Omental fat pad (tissue), 4 donors: ENCODE measurements at places on chromosomes 7 and 10. TPM values are rescaled to one million over a fixed set of nuclear protein-coding genes. Genes with fewer than 3 reads are reported as not detected.

LRRD1 gene
- 0.28 TPM for total RNA-seq

RAB11FIP2 gene
- total RNA-seq = 27.9 TPM

TYW1 gene
- total RNA-seq = 19.9 TPM

PDK4 gene
- total RNA-seq = 511 TPM

ZNF33B gene
- 9.0 TPM for total RNA-seq

UCMA gene
- total RNA-seq = not detected

FMC1 gene
- 14.1 TPM for total RNA-seq
